ENCODE measurements at places on chromosomes 5 and 9.

DNA sequence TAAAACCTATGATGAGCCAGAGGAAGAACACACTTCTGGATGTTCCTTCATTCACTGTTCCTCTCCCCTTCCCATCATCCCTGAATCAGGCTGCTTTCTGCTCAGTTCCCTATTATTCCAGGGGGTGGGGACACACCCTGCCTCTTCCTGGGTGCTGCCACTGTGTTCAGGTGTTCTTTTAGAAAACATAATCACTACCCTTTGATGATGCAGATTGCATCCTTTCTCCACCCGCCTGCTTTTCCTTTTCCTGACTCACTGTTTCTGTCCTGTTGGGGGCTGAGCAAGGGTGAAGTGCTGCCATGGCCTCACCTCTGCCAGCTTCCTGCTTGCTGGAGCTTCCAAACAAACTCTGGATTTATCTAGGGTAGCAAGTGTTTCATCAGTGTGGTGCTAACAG, 331.9 kb upstream of the GRIA1 start:
- no peak for DNase-seq

GRCh38 chr5:138645778-138646575, 70.8 kb upstream of the HSPA9 start:
- no peak for DNase-seq

- DNase-seq = no peak
Measured at GRCh38 chr5:6837519-6838110, 124.4 kb downstream of the TENT4A start.

GRCh38 chr5:73149540-73149939, 23.5 kb upstream of the TMEM174 start:
- no peak for DNase-seq

- DNase-seq = no peak
Measured at GRCh38 chr5:87061046-87061445, 206.6 kb upstream of the RASA1 start.

- no peak for DNase-seq
Measured at GRCh38 chr5:149674686-149675085, 55.4 kb upstream of the PPARGC1B start.

- DNase-seq = no peak
Measured at GRCh38 chr5:60651872-60652620, 47.9 kb downstream of the DEPDC1B start.

- no peak for DNase-seq
Measured at GRCh38 chr9:133440874-133441273, 18.7 kb downstream of the ADAMTS13 start.

GRCh38 chr5:109833946-109834345, 144.2 kb downstream of the MAN2A1 start:
- no peak for DNase-seq

- DNase-seq = no peak
Measured at GRCh38 chr9:124202447-124202971, 55.2 kb upstream of the NEK6 start.

GRCh38 chr9:92942688-92943616, 4.4 kb upstream of the FGD3 start:
- no peak for DNase-seq

GRCh38 chr9:128003966-128004604, 23.3 kb upstream of the EEIG1 start:
- no peak for DNase-seq

GRCh38 chr9:130409246-130409645, 35.5 kb upstream of the ASS1 start:
- no peak for DNase-seq

DNA sequence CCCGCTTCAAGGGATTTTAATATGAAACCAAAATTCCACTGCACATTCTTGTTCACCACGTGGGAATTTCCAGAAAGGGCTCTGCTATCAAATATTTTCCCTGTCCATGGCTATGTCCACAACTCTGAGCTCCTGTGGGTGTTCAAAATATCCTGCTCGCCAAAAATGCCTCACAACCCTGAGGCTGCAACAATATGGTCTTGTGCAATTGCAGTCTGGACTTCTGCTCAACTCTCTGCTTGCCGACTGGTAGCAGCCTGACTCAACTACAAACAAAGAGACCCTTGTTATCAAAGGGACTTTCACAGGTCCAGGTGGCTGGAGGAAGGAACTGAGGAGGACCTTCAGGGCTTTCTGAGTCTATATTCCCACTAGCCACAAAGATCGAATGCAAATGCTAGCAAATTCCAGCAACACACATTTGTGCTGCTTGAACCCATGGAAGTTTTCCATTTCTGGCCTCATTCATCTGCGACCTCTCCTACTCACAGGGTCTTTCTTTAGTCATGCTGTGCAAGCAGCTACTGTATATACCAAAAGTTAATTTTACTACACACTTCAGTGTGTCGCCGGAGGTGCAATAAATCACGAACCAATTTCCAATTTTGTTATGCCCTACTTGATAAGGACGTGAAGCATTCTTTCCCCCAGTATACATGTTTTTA, 169.2 kb upstream of the SLC30A5 start:
- DNase-seq = no peak

- no peak for DNase-seq
Measured at GRCh38 chr9:133031496-133031911, 707 bp downstream of the GTF3C5 start.
